ENCODE measurements at places on chromosomes 4 and X.

- DNase-seq: no peak
These were observed 57.5 kb upstream of the SORCS2 start for GRCh38 chr4:7134737-7135388.

DNA sequence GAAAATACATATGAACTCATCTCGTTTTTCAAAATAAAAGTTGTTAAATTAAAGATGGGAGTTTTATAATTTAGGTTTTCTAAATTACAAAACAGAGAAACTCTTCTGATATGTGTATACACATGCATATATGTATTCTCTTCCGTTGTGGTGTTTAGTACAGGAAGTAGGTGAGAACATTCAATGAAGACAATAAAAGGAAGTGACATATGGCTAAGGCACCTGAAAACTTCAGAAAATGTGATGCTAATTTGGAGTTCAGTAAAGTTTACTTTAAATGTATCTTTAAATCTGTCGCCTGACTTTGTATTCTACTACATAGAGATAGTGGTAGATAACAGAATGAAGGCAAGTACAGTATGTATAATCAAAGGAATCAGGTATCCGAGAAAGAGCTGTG, 33.5 kb upstream of the ITM2A start:
- DNase-seq: no peak

DNA sequence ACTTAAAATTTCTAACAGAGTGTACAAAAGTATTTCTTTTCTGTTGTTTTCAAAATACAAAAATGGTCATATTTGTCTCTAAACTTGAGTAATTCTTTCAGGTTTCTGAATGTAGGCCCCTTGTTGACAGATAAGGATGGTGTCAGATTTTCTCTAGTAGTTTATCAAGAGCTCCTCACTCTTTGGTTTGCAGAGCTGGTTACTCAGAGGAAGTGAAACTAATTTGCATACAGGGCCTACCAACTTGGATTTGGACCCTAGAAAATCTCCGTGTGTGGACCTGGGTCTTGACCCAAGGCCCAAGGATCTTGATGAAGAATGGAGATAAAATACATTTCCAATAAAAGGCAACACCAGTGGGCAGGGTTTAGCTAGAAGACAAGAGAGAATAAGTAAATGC, 433 bp upstream of the ADH6 start:
- DNase-seq: no peak

DNA sequence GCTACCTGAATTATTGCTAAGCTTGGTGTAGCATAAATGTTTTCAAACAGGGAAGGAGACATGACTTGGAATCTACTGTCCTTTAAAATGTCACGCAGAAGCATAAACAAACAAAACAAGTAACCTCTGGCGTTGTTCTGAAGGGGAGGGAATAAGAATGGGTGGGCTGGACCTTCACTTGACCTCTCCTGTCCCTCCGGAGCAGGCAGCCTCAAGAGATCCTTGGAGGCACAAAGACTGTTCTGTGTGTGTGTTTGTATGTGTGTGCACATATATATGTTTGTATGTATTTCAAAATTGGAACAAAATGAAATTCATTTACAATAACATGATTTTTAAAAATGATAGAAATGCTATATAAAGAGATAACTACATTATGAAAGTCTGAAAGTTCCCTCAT, 91.3 kb upstream of the DCLK2 start:
- DNase-seq: no peak

DNA sequence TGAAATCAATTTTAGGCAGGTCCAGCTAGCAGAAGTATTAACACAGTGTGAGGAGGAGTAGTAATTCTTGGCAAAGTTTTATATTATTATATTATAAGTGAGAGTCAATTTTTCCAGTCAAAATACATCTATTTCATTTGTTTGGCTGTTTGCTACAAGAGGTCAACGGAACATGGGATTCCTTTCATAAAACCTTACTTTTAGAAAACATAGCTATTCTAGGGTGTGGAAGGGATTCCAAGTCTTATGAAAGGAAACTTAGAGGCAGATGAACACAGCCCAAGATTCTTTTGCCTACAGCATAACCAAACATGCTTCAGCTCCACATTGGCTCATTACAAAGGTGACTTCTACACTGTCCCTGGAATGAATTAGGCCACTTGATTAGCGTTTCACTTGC, 29.9 kb upstream of the PCDH19 start:
- DNase-seq: no peak

All from NCI-H524 (cell line).